ENCODE measurements at places on chromosomes 12 and 14.

- no peaks in the 10 kb centered on the region for H3K36me3 ChIP-seq
- DNase-seq: no peak
- H3K4me1 ChIP-seq: no peaks in the 10 kb centered on the region
- no peak overlapping the region for H3K27ac ChIP-seq
- H3K4me3 ChIP-seq: no peak overlapping the region
Measured at GRCh38 chr14:64645220-64645892, 58.9 kb upstream of the PLEKHG3 start.

DNA sequence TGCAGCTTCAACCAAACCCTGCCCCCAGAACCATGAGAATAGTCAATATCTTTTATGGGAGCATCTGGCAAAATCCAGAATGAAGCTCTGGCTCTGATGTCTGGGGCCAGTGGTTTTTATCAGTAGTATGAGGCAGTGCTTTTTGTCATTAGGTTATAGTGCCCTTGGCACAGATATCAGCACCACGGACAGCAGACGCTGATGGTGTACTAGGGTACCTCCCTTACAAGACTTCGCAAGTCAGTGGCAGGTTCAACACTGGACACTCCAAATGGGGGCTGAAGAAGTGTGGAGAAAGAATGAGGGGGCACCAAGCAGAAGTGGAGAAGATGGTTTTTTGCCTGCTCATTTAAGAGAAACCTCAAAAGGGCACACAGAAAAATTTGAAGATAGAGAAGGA lies 68.2 kb upstream of the E2F7 start:
- H3K27ac ChIP-seq: no peak overlapping the region
- H3K4me3 ChIP-seq: no peak overlapping the region
- peaks cover 1% of the 10 kb centered on the region for H3K27me3 ChIP-seq
- H3K4me1 ChIP-seq: no peaks in the 10 kb centered on the region
- H3K36me3 ChIP-seq: peaks cover 7% of the 10 kb centered on the region
- DNase-seq: no peak

DNA sequence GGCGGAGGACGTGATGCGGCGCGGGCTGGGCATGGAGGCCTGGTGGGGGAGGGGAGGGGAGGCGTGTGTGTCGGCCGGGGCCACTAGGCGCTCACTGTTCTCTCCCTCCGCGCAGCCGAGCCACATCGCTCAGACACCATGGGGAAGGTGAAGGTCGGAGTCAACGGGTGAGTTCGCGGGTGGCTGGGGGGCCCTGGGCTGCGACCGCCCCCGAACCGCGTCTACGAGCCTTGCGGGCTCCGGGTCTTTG lies 303 bp downstream of the GAPDH start:
- peaks cover 43% of the 10 kb centered on the region for H3K36me3 ChIP-seq
- peaks cover 18% of the 10 kb centered on the region for H3K4me1 ChIP-seq
- peak overlapping the region; percentile 96 for H3K27ac ChIP-seq
- peak; percentile 81 for DNase-seq

GRCh38 chr12:57611108-57611826 lies at the start of gene ARHGEF25:
Gene ARHGEF25, plus strand, starts transcription at chr12:57611435. Its CDS starts 460 bp downstream, at chr12:57611895.
- DNase-seq: no peak
- H3K4me1 ChIP-seq: peaks cover 17% of the 10 kb centered on the region
- H3K27ac ChIP-seq: peak within 1 kb of the TSS; percentile 58
- H3K4me3 ChIP-seq: peak within 1 kb of the TSS; percentile 82

DNA sequence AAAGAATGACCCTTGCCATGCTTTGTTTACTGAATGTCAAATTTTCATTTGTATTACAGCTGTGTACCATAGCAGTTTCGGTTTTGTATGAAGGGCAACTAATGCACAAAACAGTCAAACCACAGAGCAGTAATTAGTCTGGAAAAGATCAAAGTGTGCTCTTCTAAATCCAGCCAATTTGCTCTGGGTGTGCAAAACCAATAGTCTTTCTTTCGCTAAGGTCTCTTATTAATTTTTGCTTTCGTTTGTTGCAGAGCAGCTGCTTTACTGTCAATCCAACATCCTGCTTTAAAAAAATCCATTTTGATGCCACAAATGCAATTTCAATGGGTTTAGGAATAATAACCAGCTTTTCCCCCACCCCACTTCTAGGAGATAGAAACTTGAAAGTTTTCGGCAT lies 114.2 kb downstream of the BRMS1L start:
- H3K36me3 ChIP-seq: no peaks in the 10 kb centered on the region
- no peak overlapping the region for H3K4me3 ChIP-seq
- no peak overlapping the region for H3K27ac ChIP-seq
- no peaks in the 10 kb centered on the region for H3K4me1 ChIP-seq

DNA sequence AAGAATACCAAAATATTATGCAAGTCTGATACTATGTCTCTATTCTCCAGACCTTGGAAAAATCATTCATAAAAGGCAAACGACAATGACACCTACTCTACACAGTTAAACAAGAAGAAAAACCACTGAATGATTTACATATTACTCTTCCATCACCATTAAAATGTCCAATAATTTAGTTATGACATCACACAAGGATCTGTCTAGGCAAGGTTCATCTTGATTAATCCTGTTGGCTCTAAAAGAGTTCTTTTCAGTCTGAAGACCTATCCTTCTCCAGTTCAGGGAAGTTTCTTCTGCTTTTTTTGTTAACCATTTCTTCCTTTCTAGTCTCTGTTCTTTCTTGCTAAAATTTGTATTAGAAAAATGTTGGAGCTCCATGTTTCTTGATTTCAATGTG lies 64.0 kb downstream of the OSBPL8 start:
- H3K36me3 ChIP-seq: peaks cover 47% of the 10 kb centered on the region
- peak overlapping the region; percentile 49 for H3K27ac ChIP-seq
- no peaks in the 10 kb centered on the region for H3K27me3 ChIP-seq
- no peak for DNase-seq

DNA sequence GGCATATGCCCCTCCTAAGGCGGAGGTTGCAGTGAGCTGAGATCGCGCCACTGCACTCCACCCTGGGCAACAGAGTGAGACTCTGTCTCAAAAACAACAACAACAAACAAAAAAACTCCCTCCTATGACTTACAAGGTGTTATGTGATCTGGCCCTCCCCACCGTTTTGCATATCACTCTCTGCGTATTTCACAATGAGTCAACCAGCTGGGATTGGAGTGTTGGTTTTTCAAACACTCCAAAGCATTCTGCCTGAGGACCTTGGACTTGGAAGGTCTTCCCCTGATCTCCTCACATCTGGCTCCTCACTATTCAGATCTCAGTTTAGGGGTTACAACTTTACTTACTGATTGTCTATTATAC lies 14.0 kb downstream of the MANSC1 start:
- no peaks in the 10 kb centered on the region for H3K36me3 ChIP-seq
- peaks cover 31% of the 10 kb centered on the region for H3K4me1 ChIP-seq
- no peak for DNase-seq

- H3K27me3 ChIP-seq: no peaks in the 10 kb centered on the region
- H3K4me1 ChIP-seq: no peaks in the 10 kb centered on the region
- H3K27ac ChIP-seq: no peak overlapping the region
Measured at GRCh38 chr12:64531665-64532334, 78.5 kb upstream of the RASSF3 start.

- H3K27me3 ChIP-seq: peaks cover 24% of the 10 kb centered on the region
- no peak overlapping the region for H3K4me3 ChIP-seq
- H3K4me1 ChIP-seq: peaks cover 5% of the 10 kb centered on the region
- DNase-seq: no peak
- no peak overlapping the region for H3K27ac ChIP-seq
Measured at GRCh38 chr14:89000007-89000942, 175.8 kb downstream of the TTC8 start.

DNA sequence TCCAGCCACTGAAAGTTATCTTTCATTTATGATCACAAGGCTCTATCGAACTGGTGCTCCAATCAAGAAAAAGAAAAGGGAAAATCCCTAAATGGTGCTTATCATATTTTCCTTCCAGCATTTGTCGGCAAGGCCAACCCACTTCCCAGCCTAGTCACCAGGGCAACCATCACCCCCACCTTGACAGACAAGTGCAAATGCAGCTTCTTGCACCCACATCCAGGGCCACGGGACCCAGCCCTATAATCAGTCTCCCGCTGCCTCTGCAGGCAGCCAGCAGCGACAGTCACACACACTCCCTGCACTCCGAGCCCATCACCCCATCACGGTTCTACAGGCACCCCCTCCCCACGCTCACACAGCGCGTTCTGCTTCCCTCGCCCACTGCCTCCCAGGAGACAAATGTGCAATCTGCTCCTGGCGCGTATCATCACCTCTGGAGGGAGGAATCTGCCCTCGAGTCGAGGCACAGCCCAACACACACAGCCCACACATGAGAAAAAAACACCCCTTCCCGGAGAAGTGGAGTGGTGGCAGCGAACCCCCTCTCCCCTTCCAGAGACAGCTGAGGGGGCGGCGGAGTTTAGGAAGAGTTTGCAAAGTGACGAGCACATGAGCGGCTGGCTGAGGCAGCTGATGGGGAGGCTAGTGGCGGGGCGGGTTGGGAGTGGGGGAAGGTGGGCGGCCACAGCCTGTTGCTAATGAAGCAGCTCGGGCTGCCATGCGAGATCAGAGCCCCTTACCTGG lies 9.3 kb upstream of the PPP4R4 start:
- no peak overlapping the region for H3K27ac ChIP-seq
- no peaks in the 10 kb centered on the region for H3K36me3 ChIP-seq
- H3K4me3 ChIP-seq: no peak overlapping the region
- peaks cover 26% of the 10 kb centered on the region for H3K4me1 ChIP-seq
- no peaks in the 10 kb centered on the region for H3K27me3 ChIP-seq
- no peak for DNase-seq

DNA sequence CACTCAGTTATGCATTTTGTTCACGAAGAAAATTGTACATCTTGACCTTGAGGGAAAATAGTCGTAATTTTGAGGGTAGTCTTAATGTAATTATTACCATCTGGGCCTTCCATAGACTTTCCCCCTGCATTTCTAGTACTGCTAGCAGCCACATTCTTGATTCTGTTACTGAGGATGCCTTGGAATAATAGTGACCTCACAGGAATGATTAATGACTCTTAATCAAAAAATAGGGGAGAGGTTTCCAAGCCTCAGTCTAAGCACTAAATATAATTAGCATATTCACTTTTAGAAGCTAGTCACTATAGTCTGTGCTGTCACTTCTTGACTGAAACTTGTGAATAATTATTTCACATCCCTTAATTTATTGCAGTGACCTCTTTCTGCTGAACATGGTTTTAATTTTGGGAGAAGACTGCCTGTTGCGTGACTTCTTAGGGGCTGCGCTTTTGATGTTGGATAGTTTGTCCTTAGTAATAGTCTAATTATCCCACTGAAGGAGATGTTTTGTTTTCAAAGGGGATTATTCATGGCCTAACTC lies 400.5 kb downstream of the ADAMTS20 start:
- H3K4me3 ChIP-seq: no peak overlapping the region
- H3K27me3 ChIP-seq: no peaks in the 10 kb centered on the region
- no peak overlapping the region for H3K27ac ChIP-seq
- no peak for DNase-seq
- no peaks in the 10 kb centered on the region for H3K4me1 ChIP-seq

GRCh38 chr12:27592548-27592947 lies 68.5 kb downstream of the PPFIBP1 start:
- peaks cover 2% of the 10 kb centered on the region for H3K36me3 ChIP-seq
- DNase-seq: no peak
- no peak overlapping the region for H3K4me3 ChIP-seq
- H3K27me3 ChIP-seq: no peaks in the 10 kb centered on the region
- no peak overlapping the region for H3K27ac ChIP-seq

- no peaks in the 10 kb centered on the region for H3K4me1 ChIP-seq
- no peak overlapping the region for H3K4me3 ChIP-seq
Measured at GRCh38 chr14:64817631-64818030, 62.1 kb downstream of the SPTB start.
